ENCODE measurements at places on chromosomes 13 and 19.

DNA sequence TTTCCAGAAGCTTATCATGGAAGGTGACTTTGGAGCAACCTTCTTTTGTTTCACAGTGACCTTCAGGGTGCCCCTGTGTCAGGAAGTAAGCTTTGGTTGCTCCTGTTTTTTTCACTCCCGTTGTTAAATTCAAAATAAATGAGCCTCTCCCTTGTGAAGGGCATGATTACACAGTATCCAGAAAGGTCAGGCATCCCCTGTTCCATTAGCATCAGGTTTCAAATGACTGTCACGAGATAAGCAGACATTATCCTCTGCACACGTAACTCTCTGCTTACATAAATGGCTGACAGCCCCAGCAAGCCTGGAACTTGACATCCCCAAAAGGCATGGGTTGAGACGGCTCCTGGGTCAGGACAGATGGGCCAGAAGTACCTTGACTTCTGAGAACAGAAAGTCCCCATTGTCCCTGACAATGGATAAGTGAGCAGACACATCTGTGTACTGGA lies 52.0 kb downstream of the RAB20 start:
- DNase-seq: no peak

- no peak for DNase-seq
These were observed 67.2 kb downstream of the ARHGEF18 start for GRCh38 chr19:7415857-7416371.

DNA sequence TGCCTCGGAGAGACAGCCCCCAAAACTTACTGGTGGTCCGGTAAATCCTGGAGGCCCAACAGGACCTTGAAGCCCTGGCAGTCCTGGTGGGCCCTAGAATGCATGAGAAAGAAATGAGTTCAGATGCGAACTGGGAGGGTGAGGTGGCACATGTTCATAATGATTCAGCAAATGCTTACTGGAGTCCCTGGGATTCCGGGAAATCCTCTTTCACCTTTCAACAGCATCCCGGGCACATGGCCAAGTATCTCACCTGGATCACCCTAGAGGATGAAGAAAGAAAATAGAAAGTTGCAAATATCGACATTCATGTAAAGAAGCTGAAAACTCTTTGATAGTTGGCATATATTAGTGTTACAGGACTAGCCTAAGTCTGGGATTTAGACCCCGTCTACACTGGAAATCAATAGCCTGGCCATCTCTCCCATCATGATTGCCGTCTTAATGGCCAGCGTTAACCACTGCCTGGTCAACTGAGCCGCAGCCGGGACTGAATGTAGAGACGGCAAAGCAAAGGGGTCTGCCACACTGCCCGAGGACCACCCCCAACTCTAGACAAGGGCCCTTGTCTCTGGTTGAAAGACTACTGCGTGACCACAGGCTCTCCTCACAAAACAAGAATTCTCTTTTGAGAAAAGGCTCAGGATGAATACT lies 96.9 kb downstream of the COL4A1 start:
- DNase-seq: no peak

DNA sequence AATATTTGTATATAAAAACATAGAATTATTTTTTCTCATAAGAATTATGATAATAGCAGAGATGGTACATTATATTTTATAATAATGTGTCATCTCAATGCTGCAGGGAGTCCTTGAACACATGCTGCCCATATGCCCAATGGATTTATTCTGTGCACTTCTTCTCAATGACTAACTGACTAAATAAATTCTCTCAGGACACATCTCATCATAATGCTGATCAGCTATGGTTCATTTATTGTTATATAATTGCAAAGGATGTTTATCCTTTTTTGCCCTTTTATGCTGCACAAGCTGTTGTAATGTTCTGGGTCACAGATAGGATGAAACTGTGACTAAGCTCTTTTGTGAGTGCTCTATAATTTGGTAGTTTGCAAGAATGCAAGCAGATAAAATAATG lies 1273.3 kb upstream of the ATXN8OS start:
- no peak for DNase-seq

GRCh38 chr13:85654227-85654626 lies 145.0 kb downstream of the SLITRK6 start:
- no peak for DNase-seq

Data from esophagus squamous epithelium (tissue), 5 donors.